Astrocyte of the spinal cord (primary cell): ENCODE measurements at places on chromosomes 6 and 20.

DNA sequence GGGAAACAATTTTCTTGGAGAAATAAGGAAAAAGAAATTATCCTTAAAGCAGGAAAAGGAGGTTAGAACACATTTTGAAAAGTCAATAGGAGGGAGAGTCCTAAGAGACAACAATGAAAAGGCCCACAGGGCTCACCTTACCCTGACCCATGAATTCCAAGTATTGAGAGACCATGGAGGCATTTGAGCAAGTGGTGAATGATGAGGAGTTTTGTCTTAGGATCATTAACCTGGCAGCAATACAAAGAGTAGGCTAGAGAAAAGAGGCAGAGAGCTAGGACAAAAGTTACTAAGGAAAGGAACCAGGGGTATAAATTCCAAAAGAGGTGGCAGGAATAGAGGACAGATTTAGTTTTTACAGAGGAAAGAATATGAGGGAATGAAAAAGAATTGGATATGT is 44.7 kb downstream of the PACRG start:
- no peak for DNase-seq

- peak; percentile 16 for DNase-seq
These were observed 20.9 kb upstream of the PNPLA1 start for GRCh38 chr6:36248980-36249379.

DNA sequence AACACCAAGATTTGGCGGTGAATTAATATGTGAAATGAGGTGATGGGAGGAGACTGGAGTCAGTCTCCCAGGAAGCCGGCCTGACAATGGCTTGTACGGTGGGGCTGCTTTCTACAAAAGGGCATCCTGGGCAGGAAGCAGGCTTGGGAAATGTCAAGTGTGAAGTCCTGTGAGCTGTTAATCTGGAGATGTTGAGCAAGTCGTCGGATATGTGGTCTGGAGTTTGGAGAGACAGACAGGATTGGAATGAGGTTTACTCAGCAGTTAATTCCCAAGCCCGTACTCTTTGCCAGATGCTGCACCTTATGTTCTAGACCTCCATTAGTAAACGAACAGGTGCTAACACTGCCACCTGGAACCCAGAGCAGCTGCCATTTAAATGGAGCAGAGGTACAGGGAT is 107.7 kb upstream of the FOXC1 start:
- DNase-seq = no peak

GRCh38 chr20:63979557-63980316 is at the start of gene SAMD10:
SAMD10 (minus strand) TSS chr20:63979642; CDS start chr20:63979467, 175 bp downstream.
- peak; percentile 32 for DNase-seq

DNA sequence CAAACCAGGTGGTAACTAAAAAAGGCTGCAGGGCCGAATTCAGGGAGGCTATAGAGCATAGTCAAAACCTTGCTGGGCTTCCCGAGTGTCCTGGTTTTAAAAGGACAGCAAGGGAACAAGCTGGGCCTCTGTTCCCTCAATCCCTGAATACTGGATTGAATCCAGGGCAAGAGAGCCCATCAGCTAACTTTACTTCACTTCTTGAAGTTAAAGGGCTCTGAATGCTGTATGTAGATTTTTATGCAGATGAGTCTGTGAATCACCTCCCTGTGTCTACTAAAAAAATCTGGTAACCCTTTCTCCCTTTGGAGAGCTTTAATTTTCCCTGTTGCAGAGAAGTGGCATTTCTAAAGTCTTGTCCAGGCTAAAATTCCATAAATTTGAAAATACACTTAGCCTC is 29.5 kb downstream of the LYRM4 start:
- DNase-seq = no peak

- peak; percentile 34 for DNase-seq
These were observed 304.4 kb downstream of the PREX1 start for GRCh38 chr20:48523191-48523995.

- DNase-seq = no peak
These were observed 54.5 kb downstream of the DZANK1 start for GRCh38 chr20:18412221-18412901.

GRCh38 chr6:6546318-6547109 is 42.0 kb upstream of the LY86 start:
- peak; percentile 13 for DNase-seq

DNA sequence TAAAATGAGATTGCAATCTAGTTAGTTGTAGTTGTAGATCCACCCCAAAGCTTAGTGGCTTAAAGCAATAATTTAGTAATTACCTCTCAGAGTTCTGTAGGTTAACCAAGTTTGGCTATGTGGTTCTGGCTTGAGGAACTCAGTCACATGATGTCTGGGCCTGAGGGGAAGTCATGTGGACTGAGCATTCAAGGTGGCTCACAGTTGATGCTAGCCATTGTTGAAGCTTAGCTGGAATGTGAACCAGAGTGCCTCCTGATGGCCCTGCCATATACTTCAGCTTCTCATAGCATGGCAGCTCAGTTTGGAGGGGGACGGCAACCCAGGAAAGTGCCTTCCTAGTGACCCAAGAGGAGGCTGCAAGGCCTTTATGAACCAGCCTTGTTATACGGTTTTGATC is 263.2 kb upstream of the RNF217 start:
- no peak for DNase-seq

DNA sequence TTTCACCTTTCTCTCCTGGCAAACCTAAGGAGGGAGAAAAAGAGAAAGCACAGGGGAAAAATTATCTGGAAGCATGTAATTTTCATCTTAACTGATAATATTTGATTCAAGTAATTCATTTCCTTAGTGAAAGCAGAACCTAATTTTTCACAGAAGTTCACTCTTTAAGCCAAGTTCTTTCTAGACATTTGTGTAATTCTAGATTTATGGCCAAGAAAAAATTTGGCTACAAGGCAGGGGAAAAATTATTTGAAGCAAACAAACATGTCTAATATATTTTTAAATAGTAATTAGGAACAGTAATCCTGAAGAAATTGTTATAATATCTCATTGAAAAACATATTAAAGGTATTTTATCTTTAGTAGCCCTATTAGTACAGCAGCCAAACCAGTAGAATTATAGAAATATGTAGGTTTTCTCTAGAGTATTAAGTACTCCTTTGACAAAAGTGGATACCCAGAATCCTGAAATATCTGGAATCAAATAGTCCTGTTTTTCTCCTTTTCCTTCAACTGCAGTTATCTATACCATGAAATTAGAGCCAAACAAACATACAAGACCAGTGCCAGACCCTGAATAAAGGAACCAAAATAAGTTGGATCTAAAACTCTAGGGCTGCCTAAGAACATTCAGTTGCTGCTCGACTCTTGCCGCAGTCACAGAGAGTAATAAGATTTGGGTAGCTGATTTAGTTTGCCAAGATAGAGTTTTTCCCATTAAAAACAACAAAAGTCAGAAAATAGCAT is 116.5 kb downstream of the COL12A1 start:
- DNase-seq = no peak

- no peak for DNase-seq
These were observed 46.6 kb downstream of the HDDC2 start for GRCh38 chr6:125255201-125255600.

DNA sequence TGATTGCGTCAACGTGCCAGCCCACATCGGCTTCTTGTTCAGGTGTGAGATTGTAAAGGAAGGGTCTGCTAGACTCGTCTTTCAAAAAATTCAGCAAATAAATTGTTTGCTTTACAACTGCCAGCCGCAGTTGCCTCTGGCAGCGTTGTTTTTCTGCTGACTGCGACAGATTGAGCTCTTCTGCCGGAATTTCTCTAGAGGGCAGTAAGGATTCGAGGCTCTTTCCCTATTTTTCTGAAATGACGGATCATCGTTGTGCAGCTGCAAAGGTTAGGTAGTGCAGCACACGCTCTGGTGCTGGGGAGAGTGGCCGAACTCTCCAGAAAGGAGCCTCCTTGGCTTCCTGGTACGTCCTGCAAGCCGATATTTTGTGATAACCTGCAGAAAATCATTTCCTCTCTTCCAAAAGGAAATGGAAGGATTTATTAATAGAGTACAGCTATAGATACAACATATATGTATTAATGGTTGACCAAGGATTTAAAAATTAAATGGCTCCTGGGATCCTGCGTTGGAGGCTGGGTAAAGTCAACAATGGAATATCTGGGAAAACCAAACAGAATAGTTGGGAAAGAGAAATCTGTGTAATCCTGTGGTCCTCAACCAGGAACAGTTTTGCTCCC is 121.9 kb upstream of the ZFP64 start:
- peak; percentile 7 for DNase-seq
